ENCODE measurements at places on chromosomes 2 and 18. TPM values are rescaled to one million over a fixed set of nuclear protein-coding genes. Genes with fewer than 3 reads are reported as not detected.
A peak's percentile ranks its signal among the peaks of the same experiment; 100 is the strongest.

- no peak for DNase-seq
- H3K36me3 ChIP-seq: no peaks in the 10 kb centered on the region
- no peaks in the 10 kb centered on the region for H3K4me1 ChIP-seq
Observed at GRCh38 chr2:31967790-31968189, 43.0 kb downstream of the MEMO1 start.

GRCh38 chr2:190303647-190304046 is 16.0 kb downstream of the HIBCH start:
- H3K27me3 ChIP-seq: no peaks in the 10 kb centered on the region
- no peak overlapping the region for H3K4me3 ChIP-seq
- H3K27ac ChIP-seq: no peak overlapping the region
- no peak for DNase-seq

- peak overlapping the region; percentile 48 for H3K27ac ChIP-seq
- no peak for DNase-seq
- H3K4me3 ChIP-seq: no peak overlapping the region
- H3K27me3 ChIP-seq: peaks cover 4% of the 10 kb centered on the region
- peaks cover 21% of the 10 kb centered on the region for H3K4me1 ChIP-seq
Observed at GRCh38 chr2:137521653-137522619, 442.3 kb upstream of the HNMT start.

GRCh38 chr2:162798407-162798806 is 40.2 kb downstream of the KCNH7 start:
- no peak for DNase-seq
- H3K27me3 ChIP-seq: peaks cover 2% of the 10 kb centered on the region
- H3K27ac ChIP-seq: no peak overlapping the region
- H3K4me1 ChIP-seq: no peaks in the 10 kb centered on the region
- no peak overlapping the region for H3K4me3 ChIP-seq

DNA sequence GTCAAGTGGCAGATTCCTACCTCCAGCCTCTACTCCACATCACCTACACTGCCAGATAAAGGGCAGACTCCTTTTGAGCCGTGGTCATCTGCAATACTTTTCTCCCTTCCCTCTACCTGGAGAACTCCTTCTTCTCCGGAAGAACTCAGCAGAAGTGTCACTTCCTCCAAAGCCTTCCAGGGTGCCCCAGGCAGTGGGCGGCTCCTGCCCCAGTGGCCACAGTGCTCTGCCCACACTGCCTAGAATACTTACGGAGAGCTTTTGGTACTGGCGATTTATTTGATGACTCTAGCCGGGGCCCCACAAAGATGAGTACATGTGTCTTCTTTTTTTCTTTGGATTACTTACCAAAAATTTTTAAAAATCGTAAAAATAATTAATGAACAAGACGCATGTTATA is 39.7 kb downstream of the FOSL2 start:
- peaks cover 6% of the 10 kb centered on the region for H3K36me3 ChIP-seq
- no peaks in the 10 kb centered on the region for H3K4me1 ChIP-seq
- DNase-seq: no peak
- no peaks in the 10 kb centered on the region for H3K27me3 ChIP-seq
- H3K4me3 ChIP-seq: no peak overlapping the region

DNA sequence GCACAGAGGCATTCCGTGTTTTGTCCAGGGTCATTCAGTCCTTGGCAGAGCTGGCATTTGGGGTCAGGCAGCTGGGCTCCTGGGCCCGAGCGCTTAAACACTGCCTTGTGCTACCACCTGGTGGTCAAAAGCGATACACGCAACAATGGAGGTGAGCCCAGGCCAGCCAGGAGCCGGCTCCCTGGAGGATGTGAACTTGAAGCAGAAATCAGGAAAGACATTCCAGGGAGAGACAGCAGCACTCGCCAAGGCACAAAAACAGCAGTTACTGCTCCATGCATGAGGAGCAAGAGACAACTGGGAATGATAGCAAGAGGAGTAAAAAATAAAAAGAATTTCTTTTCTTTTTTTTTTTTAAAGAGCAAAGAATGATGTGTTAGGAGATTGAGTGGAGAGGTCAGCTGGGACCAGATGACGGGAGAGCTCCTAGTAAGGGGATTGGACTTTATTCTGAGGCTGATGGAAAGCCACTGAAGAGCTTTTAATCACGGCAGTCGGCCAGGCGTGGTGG is 20.7 kb downstream of the SCYGR8 start:
- H3K27me3 ChIP-seq: no peaks in the 10 kb centered on the region
- no peak overlapping the region for H3K27ac ChIP-seq
- DNase-seq: peak; percentile 89
- H3K36me3 ChIP-seq: no peaks in the 10 kb centered on the region

GRCh38 chr2:168457190-168457895 is 1.3 kb downstream of the CERS6 start:
- no peak for DNase-seq
- H3K4me1 ChIP-seq: peaks cover 20% of the 10 kb centered on the region
- H3K36me3 ChIP-seq: no peaks in the 10 kb centered on the region
- peaks cover 3% of the 10 kb centered on the region for H3K27me3 ChIP-seq
- H3K27ac ChIP-seq: peak overlapping the region; percentile 90

GRCh38 chr2:55155206-55155605 is 76.9 kb downstream of the CLHC1 start:
- no peaks in the 10 kb centered on the region for H3K36me3 ChIP-seq
- DNase-seq: no peak
- H3K4me3 ChIP-seq: peak overlapping the region; percentile 46
- H3K27me3 ChIP-seq: peaks cover 2% of the 10 kb centered on the region

DNA sequence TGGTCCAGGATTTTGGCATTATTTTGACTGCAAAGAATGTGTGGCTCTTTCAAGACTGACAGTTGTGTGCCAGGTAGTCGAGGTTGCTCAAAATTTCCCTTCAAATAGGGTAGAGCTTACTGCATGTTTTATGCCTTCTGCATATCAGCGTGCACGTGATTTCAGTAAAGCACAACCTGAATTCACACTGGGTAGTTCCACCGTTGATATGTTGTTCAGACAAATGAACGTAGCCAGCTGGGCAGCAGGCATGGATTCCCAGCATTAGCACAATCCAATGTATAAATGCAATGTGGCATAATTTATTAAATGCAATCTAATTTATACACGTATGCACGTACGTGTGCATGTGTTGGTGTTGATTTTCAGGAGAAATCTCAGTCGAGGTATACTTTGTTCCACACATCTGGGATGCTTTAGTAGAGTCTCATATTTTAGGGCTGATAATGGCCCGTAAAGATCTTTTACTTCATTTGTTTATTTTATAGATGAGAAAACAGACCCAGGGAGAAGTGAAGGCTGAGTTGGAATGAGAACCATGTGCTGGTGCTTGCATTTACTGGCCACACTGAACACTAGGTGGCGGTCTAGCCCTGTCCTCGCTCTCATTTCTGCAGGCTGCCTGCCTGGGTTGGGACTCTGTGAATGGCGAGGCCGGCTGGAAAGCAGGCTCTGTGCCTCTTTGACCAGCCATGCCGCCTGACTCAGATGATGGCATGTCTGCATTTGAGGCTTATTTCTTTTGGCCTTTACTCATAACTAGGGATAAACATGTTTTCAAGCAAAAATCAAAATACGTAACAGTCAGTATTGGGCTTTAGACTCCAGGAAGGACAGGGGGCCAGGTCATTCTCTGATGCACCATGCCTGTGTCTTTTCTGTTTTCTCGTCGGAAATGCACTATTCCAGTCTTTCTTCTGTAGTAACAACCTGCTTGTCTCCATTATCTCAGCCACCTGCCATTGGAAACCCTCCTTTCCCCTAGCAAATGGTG is 120.4 kb downstream of the RNF144A start:
- DNase-seq: peak; percentile 86
- peaks cover 13% of the 10 kb centered on the region for H3K36me3 ChIP-seq
- H3K4me1 ChIP-seq: peaks cover 40% of the 10 kb centered on the region
- peaks cover 13% of the 10 kb centered on the region for H3K27me3 ChIP-seq

- DNase-seq: peak; percentile 76
- H3K27ac ChIP-seq: peak overlapping the region; percentile 75
- H3K27me3 ChIP-seq: peaks cover 11% of the 10 kb centered on the region
- H3K4me1 ChIP-seq: peaks cover 14% of the 10 kb centered on the region
- no peak overlapping the region for H3K4me3 ChIP-seq
Observed at GRCh38 chr18:79856119-79857007, 58.6 kb downstream of the KCNG2 start.

- H3K27ac ChIP-seq: peak overlapping the region; percentile 36
- peaks cover 2% of the 10 kb centered on the region for H3K27me3 ChIP-seq
- DNase-seq: peak; percentile 15
- no peaks in the 10 kb centered on the region for H3K36me3 ChIP-seq
- H3K4me3 ChIP-seq: no peak overlapping the region
Observed at GRCh38 chr2:56348392-56349210, 164.8 kb downstream of the CCDC85A start.

ONECUT2 gene
- 230 TPM for total RNA-seq
